Activated CD8-positive, alpha-beta T cell treated with anti-CD3 and anti-CD28 coated beads for 36 hours (primary cell): ENCODE measurements at places on chromosomes 3 and 15. TPM values are rescaled to one million over a fixed set of nuclear protein-coding genes. Genes with fewer than 3 reads are reported as not detected.
A peak's percentile ranks its signal among the peaks of the same experiment; 100 is the strongest.

DNA sequence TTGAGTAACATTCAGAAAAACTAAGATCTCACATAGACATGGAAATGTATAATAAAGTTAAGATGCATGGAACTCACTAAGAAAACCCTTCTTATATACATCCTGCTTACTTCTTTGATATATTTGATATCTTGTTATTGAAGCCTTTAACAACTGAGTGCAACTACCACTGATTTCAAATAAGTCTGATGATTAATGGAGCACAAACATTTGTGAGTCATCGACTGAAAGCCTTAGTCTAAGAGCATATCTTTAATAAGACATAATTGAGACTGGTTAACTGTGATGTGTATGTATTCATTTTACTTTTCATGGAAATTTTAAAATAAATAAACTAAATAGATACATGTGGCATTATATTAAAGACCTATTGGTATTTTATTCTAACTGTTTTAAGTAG is 740.5 kb downstream of the EPHA3 start:
- no peaks in the 10 kb centered on the region for H3K27me3 ChIP-seq
- no peaks in the 10 kb centered on the region for H3K36me3 ChIP-seq
- no peak for DNase-seq
- no peak overlapping the region for H3K4me3 ChIP-seq
- no peaks in the 10 kb centered on the region for H3K4me1 ChIP-seq

- H3K4me3 ChIP-seq = no peak overlapping the region
- no peak for DNase-seq
- no peaks in the 10 kb centered on the region for H3K36me3 ChIP-seq
- no peak overlapping the region for H3K27ac ChIP-seq
- H3K4me1 ChIP-seq = no peaks in the 10 kb centered on the region
Measured at GRCh38 chr3:54344601-54345231, 222.4 kb downstream of the CACNA2D3 start.

DNA sequence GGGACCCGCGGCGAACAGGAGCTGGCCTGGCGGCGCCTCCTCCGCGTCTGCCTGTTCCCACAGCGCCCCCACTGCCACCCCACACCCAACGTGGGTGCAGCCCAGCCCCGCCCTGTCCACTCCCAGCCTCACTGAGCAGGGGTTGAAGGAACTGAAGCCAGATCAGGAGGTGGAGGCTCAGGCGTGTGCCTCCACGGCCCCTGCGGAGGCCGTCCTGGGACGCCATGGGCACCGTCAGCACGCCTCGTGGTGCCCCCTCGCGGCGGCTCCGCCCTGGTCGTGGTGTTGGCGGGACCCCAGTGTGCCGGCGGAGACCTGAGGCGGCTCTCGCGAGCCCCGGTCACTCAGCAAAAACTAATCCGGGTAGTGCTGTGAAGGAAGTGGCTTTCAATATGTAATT is 39.0 kb upstream of the PRSS50 start:
- DNase-seq = no peak
- H3K4me3 ChIP-seq = no peak overlapping the region
- no peaks in the 10 kb centered on the region for H3K36me3 ChIP-seq

GRCh38 chr3:56928379-56929068 is 126.8 kb upstream of the ARHGEF3 start:
- no peak overlapping the region for H3K4me3 ChIP-seq
- no peak for DNase-seq
- H3K36me3 ChIP-seq = peaks cover 9% of the 10 kb centered on the region
- H3K4me1 ChIP-seq = peaks cover 82% of the 10 kb centered on the region

- DNase-seq = peak; percentile 26
- no peak overlapping the region for H3K4me3 ChIP-seq
- no peaks in the 10 kb centered on the region for H3K27me3 ChIP-seq
- no peak overlapping the region for H3K27ac ChIP-seq
- H3K4me1 ChIP-seq = peaks cover 12% of the 10 kb centered on the region
- no peaks in the 10 kb centered on the region for H3K36me3 ChIP-seq
Measured at GRCh38 chr3:169430707-169431404, 232.7 kb downstream of the MECOM start.

- no peaks in the 10 kb centered on the region for H3K4me1 ChIP-seq
- H3K4me3 ChIP-seq = no peak overlapping the region
- H3K27me3 ChIP-seq = no peaks in the 10 kb centered on the region
- H3K27ac ChIP-seq = no peak overlapping the region
- DNase-seq = no peak
Measured at GRCh38 chr3:167166594-167167253, 213.4 kb downstream of the ZBBX start.

- no peak overlapping the region for H3K4me3 ChIP-seq
- H3K27me3 ChIP-seq = peaks cover 3% of the 10 kb centered on the region
Measured at GRCh38 chr15:25894371-25894902, 31.3 kb upstream of the ATP10A start.

DNA sequence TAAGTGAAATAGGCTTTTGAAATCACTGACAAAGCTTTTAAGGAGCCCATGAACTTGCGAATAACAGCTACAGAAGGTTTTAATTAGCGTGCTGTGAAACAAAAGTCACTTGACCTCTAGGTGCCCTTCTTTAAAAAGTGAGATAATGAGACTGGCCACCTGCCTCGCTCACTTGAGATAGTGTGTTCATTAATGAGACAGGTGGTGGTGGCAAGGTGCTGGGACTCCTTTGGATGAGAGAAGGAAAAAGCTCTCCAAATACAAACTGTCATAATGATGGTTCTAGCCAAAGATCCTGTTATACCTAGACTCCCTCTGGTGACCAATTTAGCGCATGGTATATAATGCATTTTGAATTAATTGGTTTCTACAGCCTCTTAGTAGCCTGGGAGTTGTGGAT is 22.7 kb upstream of the IREB2 start:
- no peaks in the 10 kb centered on the region for H3K4me1 ChIP-seq
- H3K36me3 ChIP-seq = no peaks in the 10 kb centered on the region
- no peak overlapping the region for H3K27ac ChIP-seq
- H3K27me3 ChIP-seq = peaks cover 1% of the 10 kb centered on the region

DNA sequence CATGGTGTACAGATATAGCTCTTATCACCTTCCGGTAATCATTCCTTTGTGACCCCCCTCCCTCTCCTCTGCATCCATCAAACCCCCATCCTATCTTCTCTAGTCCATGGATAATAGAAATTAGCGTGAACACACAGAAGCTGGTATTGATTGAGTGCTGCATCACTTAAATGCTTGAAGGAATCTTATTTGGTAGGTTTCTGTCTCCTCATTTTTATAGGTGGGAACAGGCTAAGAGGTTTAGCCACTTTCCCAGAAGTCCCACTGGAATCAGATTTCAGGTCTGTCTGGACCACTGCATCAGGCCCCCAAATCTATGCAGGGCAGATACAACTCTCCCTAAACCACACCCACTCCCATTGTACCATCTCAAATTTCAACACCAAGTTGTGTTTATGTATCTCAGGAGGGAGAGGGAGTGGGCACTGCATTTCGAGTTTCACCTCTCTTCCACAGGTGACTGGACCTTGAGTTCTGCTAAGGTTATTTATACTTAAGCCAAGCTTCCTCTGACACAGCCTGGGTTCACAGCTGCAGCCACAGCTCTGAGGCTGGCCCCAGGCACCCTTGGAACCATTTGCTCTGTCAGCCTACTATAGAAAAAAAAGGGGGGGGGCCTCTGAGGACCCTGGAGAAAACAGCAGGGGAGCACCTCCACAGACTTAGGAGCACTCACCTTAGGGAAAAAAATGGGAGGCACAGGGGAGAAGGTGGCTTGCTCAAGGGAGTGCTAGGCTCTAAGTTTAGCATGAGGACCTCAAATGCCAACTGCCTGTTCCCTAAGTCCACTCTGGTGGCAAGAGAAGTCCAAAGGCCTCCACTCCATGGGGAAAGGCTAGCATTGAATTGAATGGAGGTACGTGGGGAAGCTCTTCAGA is 2.1 kb upstream of the NMB start:
- peaks cover 3% of the 10 kb centered on the region for H3K36me3 ChIP-seq
- H3K27me3 ChIP-seq = no peaks in the 10 kb centered on the region
- DNase-seq = no peak
- H3K4me1 ChIP-seq = peaks cover 23% of the 10 kb centered on the region

GRCh38 chr3:177440456-177441104 is 243.3 kb upstream of the TBL1XR1 start:
- DNase-seq = no peak
- H3K4me1 ChIP-seq = no peaks in the 10 kb centered on the region
- H3K36me3 ChIP-seq = no peaks in the 10 kb centered on the region
- no peak overlapping the region for H3K27ac ChIP-seq

DNA sequence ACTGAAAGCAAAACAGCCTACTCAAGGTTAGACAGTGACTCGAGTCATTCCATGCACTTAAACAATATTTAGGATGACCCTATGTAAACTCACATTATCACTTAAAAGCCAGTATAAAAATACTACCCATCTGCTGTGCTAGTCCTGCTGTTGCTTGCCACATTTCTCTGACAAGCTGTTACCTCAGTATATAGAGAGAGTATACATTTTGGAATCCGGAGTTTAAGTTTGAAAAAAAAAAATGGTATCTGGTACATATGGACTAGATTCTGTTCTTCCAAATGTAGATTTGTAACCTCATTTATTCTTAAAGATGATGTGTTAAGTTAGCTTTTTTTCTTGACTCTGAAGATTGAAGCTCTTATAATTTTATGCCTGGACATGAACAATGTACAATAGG is 503.8 kb upstream of the TPRG1 start:
- no peaks in the 10 kb centered on the region for H3K27me3 ChIP-seq
- H3K27ac ChIP-seq = no peak overlapping the region
- peaks cover 15% of the 10 kb centered on the region for H3K4me1 ChIP-seq
- no peak for DNase-seq
- no peaks in the 10 kb centered on the region for H3K36me3 ChIP-seq

DNA sequence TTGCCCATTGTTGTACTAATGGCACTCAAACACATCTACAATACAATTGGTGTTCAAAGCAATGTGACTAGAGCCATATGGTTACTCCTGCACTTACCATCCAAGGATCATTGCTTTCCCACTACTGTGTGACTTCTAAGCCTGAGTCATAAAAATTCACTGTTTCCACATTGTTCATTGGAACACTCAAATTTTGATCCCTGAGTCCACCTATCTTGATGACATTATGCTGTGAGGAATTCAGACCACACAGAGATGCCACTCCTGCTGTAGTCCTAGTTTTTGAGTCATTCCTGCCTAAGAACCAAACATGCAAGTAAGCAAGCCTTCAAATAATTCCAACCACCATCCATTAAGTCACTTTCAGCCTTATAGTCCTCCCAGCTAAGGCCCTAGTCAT is 176.2 kb downstream of the EFHB start:
- DNase-seq = no peak
- H3K36me3 ChIP-seq = no peaks in the 10 kb centered on the region
- peaks cover 8% of the 10 kb centered on the region for H3K27me3 ChIP-seq
- H3K27ac ChIP-seq = no peak overlapping the region
- H3K4me3 ChIP-seq = no peak overlapping the region

- DNase-seq = no peak
- H3K36me3 ChIP-seq = no peaks in the 10 kb centered on the region
- H3K4me1 ChIP-seq = no peaks in the 10 kb centered on the region
- H3K27ac ChIP-seq = no peak overlapping the region
- no peak overlapping the region for H3K4me3 ChIP-seq
Measured at GRCh38 chr3:129522953-129523352, 5.5 kb upstream of the RHO start.

GRCh38 chr15:66161108-66161507 is 92.4 kb downstream of the MEGF11 start:
- no peak overlapping the region for H3K4me3 ChIP-seq
- no peak overlapping the region for H3K27ac ChIP-seq
- DNase-seq = no peak

- H3K4me3 ChIP-seq = no peak overlapping the region
- H3K36me3 ChIP-seq = no peaks in the 10 kb centered on the region
- H3K4me1 ChIP-seq = peaks cover 12% of the 10 kb centered on the region
- no peak for DNase-seq
- no peak overlapping the region for H3K27ac ChIP-seq
- peaks cover 7% of the 10 kb centered on the region for H3K27me3 ChIP-seq
Measured at GRCh38 chr15:95624100-95624499, 706.4 kb upstream of the NR2F2 start.

GRCh38 chr15:96220657-96221056 is 109.8 kb upstream of the NR2F2 start:
- H3K4me1 ChIP-seq = no peaks in the 10 kb centered on the region
- no peaks in the 10 kb centered on the region for H3K36me3 ChIP-seq
- H3K27me3 ChIP-seq = peaks cover 6% of the 10 kb centered on the region

- peak; percentile 30 for DNase-seq
- no peaks in the 10 kb centered on the region for H3K36me3 ChIP-seq
- H3K27ac ChIP-seq = no peak overlapping the region
- no peaks in the 10 kb centered on the region for H3K4me1 ChIP-seq
- no peaks in the 10 kb centered on the region for H3K27me3 ChIP-seq
Measured at GRCh38 chr3:1439395-1439794, 346.6 kb downstream of the CNTN6 start.

GRCh38 chr3:61718565-61718964 is 157.2 kb downstream of the PTPRG start:
- no peak for DNase-seq
- no peak overlapping the region for H3K27ac ChIP-seq
- H3K4me1 ChIP-seq = no peaks in the 10 kb centered on the region
- no peak overlapping the region for H3K4me3 ChIP-seq

DNA sequence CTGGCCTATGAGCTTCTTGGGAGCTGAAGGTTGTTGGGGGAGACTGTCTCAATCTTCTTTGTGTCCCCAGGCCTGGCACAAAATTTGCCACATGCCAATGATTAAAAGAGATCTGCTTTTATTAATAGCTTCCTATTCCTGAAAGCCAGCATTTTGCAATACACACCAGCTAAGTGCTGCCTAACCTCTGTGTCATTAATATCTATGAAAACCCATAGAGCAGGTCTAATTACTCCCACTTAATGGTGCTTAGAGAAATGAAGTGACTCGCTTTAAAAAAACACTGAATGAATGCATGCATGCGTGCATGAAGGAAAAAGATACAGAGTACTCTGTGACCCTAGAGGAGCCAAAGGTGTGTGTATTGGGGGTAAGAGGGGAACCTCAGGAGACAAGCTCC is 55.0 kb downstream of the SLC6A1 start:
- H3K4me1 ChIP-seq = no peaks in the 10 kb centered on the region
- DNase-seq = no peak
- H3K27ac ChIP-seq = no peak overlapping the region
- H3K36me3 ChIP-seq = no peaks in the 10 kb centered on the region
- peaks cover 9% of the 10 kb centered on the region for H3K27me3 ChIP-seq

DNA sequence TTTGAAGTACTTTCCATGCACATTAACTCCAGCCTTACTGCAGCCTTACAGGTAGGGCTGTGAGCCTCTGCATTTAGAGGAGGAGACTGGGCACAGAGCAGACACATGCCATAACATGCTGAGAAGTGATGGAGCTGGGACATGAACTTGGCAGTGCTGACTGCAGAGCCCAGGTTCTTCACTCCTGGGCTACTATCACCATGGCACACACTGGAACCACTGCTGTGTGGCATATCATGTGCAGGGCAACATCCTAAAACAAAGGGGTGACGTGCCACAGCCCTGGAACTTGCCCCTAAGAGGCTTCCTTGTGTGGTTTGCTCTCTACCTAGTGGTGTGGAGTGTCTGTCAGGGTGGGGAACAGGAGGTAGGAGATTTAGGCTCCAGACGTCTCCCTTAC is 25.4 kb downstream of the EHD4 start:
- DNase-seq = no peak
- H3K36me3 ChIP-seq = peaks cover 8% of the 10 kb centered on the region
- no peak overlapping the region for H3K27ac ChIP-seq

The COLQ gene
- total RNA-seq = 2.9 TPM

The GREM1 gene
- total RNA-seq = not detected

The C3orf80 gene
- total RNA-seq = 0.13 TPM

The DUOX1 gene
- total RNA-seq = not detected

The SEMA3F gene
- total RNA-seq = 0.34 TPM
